ENCODE measurements at places on chromosomes 6 and 20.

DNA sequence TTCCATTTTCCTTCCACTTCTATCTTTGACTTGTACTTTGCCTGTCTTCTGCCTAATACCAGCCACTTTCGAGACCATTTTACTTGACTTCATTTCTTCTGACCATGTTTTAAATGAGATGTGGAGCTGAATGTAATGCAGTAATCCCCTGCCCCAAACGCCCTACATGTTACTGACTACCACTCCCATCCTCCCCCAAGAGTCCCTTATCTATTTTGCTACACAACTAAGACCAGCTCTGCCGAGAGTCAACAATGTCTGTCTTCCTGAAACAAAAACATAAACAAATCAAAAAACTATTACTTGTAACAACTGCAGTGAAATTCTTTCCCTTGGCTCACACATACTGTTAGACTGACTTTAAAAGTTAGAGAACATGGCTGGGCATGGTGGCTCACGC lies 27.1 kb upstream of the KIAA1586 start:
- no peaks in the 10 kb centered on the region for H3K36me3 ChIP-seq
- no peak for DNase-seq
- H3K27me3 ChIP-seq: no peaks in the 10 kb centered on the region
- H3K4me1 ChIP-seq: no peaks in the 10 kb centered on the region

GRCh38 chr20:46342451-46343347 lies 34.4 kb upstream of the CDH22 start:
- H3K4me3 ChIP-seq: no peak overlapping the region
- H3K27ac ChIP-seq: no peak overlapping the region
- H3K36me3 ChIP-seq: no peaks in the 10 kb centered on the region
- H3K27me3 ChIP-seq: no peaks in the 10 kb centered on the region
- no peaks in the 10 kb centered on the region for H3K4me1 ChIP-seq

DNA sequence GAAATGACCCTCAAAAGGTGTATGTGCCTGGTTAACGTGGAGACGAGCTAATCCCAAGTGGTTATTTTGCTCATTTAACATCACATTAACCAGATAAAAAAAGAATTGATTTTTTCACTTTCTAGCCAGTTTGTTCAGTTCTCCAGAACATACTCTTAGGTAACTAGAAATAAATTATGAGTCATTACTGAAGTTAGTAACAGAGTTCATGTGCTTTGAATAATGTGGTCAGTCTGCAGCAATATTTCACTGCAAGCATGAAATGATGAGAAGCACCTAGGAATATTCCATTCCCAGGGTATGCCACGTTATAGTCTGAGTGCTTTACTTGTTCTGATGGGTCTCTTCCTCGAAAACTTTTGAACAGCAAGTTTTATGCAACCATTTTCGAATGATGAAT lies 138.3 kb upstream of the INSM1 start:
- no peaks in the 10 kb centered on the region for H3K36me3 ChIP-seq
- no peak for DNase-seq
- no peak overlapping the region for H3K4me3 ChIP-seq
- H3K27ac ChIP-seq: no peak overlapping the region

GRCh38 chr6:137016356-137016755 lies 28.4 kb downstream of the IL20RA start:
- no peak for DNase-seq
- no peaks in the 10 kb centered on the region for H3K27me3 ChIP-seq
- H3K36me3 ChIP-seq: no peaks in the 10 kb centered on the region
- no peak overlapping the region for H3K4me3 ChIP-seq
- peak overlapping the region; percentile 43 for H3K27ac ChIP-seq

- peak overlapping the region; percentile 12 for H3K27ac ChIP-seq
- no peak overlapping the region for H3K4me3 ChIP-seq
- H3K4me1 ChIP-seq: peaks cover 4% of the 10 kb centered on the region
- H3K36me3 ChIP-seq: no peaks in the 10 kb centered on the region
- H3K27me3 ChIP-seq: no peaks in the 10 kb centered on the region
These were observed 171.6 kb upstream of the ID4 start for GRCh38 chr6:19665613-19665909.

- H3K27me3 ChIP-seq: no peaks in the 10 kb centered on the region
- DNase-seq: no peak
- H3K27ac ChIP-seq: no peak overlapping the region
- H3K4me1 ChIP-seq: no peaks in the 10 kb centered on the region
- no peak overlapping the region for H3K4me3 ChIP-seq
- no peaks in the 10 kb centered on the region for H3K36me3 ChIP-seq
These were observed 33.1 kb upstream of the MPC1 start for GRCh38 chr6:166415833-166416347.

GRCh38 chr6:165729307-165729936 lies 66.4 kb upstream of the PDE10A start:
- no peaks in the 10 kb centered on the region for H3K4me1 ChIP-seq
- H3K27ac ChIP-seq: no peak overlapping the region
- H3K4me3 ChIP-seq: no peak overlapping the region
- no peak for DNase-seq

GRCh38 chr20:10758446-10758845 lies 84.6 kb upstream of the JAG1 start:
- H3K4me3 ChIP-seq: no peak overlapping the region
- H3K36me3 ChIP-seq: no peaks in the 10 kb centered on the region
- DNase-seq: no peak
- H3K4me1 ChIP-seq: no peaks in the 10 kb centered on the region
- no peak overlapping the region for H3K27ac ChIP-seq

GRCh38 chr6:47335466-47335865 lies 25.8 kb upstream of the TNFRSF21 start:
- no peaks in the 10 kb centered on the region for H3K27me3 ChIP-seq
- no peaks in the 10 kb centered on the region for H3K36me3 ChIP-seq
- no peak overlapping the region for H3K4me3 ChIP-seq
- H3K27ac ChIP-seq: no peak overlapping the region

DNA sequence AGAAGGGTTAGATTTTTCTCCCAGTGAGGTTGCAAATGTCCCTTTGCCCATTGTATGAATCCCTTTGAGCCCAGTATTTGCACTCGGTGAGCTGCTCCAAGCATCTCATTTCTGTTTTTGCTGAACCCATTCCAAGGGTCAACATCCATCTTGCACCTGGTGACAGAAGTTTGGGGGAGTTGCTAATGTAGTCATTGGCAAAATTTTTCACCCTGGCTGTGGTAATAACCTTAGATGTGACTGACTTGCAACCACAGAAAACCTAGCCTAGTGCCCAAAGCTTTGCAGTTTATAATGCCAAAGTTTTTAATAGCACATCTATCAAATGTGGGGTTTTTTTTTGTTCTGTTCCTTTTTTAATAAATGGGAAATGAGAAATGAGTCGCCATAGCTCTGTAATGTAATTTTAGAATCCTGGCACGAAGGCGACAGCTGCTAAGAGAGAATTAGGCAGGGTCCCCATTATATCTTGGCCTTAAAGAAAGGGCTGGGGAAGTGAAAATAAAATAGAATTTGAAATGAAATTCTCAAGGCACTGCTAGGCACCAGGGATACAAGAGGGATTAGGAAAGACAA lies 682.8 kb downstream of the KIF16B start:
- no peak for DNase-seq
- H3K27me3 ChIP-seq: no peaks in the 10 kb centered on the region
- no peak overlapping the region for H3K27ac ChIP-seq

- no peak overlapping the region for H3K27ac ChIP-seq
- H3K27me3 ChIP-seq: no peaks in the 10 kb centered on the region
- H3K4me1 ChIP-seq: no peaks in the 10 kb centered on the region
- peak; percentile 30 for DNase-seq
- H3K36me3 ChIP-seq: no peaks in the 10 kb centered on the region
- H3K4me3 ChIP-seq: no peak overlapping the region
These were observed 4.8 kb downstream of the F13A1 start for GRCh38 chr6:6315660-6316059.

DNA sequence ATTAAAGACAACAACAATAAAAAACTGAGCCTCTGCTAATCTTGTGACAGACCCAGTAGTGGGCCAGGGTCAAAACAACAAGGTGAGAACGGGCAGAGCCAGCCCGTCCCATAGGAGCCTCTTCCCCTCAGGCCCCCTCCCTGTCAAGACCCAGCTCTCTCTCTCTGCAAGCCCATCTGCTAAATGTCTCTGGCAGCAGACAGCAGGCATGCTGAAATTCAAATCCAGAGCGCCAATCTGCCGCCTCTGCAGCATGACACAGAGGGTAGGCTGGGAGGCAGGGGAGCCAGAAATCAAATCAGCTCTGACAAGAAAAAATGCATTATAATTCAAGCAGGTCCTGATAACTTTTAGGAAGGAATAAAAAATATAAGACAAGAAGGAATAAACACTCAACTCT lies 26.3 kb downstream of the METTL24 start:
- DNase-seq: peak; percentile 48
- peaks cover 3% of the 10 kb centered on the region for H3K4me1 ChIP-seq
- no peaks in the 10 kb centered on the region for H3K27me3 ChIP-seq
- H3K27ac ChIP-seq: peak overlapping the region; percentile 91
- H3K36me3 ChIP-seq: no peaks in the 10 kb centered on the region
- no peak overlapping the region for H3K4me3 ChIP-seq

- no peaks in the 10 kb centered on the region for H3K36me3 ChIP-seq
- no peak overlapping the region for H3K27ac ChIP-seq
- H3K4me3 ChIP-seq: no peak overlapping the region
- no peaks in the 10 kb centered on the region for H3K4me1 ChIP-seq
- no peak for DNase-seq
These were observed 51.2 kb downstream of the ISM1 start for GRCh38 chr20:13271977-13272975.

- DNase-seq: no peak
- no peak overlapping the region for H3K27ac ChIP-seq
- H3K4me3 ChIP-seq: no peak overlapping the region
- H3K36me3 ChIP-seq: no peaks in the 10 kb centered on the region
These were observed 28.4 kb downstream of the CEBPB start for GRCh38 chr20:50218987-50219435.

DNA sequence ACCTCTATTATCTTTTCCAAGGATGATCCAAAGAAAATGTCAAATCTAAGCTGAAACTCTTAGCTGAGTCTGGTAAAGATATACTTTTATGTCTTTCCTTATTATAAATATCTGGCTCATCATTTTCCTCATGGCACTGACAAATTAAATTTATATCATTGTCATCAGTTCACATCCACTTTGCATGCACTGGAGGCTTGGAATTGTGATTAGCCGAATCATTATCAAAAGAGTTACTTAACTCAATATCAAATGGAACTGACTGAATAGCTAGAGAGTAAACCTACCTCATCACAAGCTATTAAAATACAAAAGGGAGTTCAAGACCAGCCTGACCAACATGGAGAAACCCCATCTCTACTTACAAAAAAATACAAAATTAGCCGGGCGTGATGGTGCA lies 713.9 kb upstream of the MARCKS start:
- H3K27me3 ChIP-seq: no peaks in the 10 kb centered on the region
- H3K36me3 ChIP-seq: no peaks in the 10 kb centered on the region
- H3K4me3 ChIP-seq: no peak overlapping the region
- H3K4me1 ChIP-seq: no peaks in the 10 kb centered on the region
- H3K27ac ChIP-seq: no peak overlapping the region
- DNase-seq: no peak

GRCh38 chr6:129748212-129748900 lies 38.4 kb upstream of the ARHGAP18 start:
- H3K4me3 ChIP-seq: no peak overlapping the region
- no peaks in the 10 kb centered on the region for H3K36me3 ChIP-seq
- peak; percentile 54 for DNase-seq
- H3K4me1 ChIP-seq: no peaks in the 10 kb centered on the region

DNA sequence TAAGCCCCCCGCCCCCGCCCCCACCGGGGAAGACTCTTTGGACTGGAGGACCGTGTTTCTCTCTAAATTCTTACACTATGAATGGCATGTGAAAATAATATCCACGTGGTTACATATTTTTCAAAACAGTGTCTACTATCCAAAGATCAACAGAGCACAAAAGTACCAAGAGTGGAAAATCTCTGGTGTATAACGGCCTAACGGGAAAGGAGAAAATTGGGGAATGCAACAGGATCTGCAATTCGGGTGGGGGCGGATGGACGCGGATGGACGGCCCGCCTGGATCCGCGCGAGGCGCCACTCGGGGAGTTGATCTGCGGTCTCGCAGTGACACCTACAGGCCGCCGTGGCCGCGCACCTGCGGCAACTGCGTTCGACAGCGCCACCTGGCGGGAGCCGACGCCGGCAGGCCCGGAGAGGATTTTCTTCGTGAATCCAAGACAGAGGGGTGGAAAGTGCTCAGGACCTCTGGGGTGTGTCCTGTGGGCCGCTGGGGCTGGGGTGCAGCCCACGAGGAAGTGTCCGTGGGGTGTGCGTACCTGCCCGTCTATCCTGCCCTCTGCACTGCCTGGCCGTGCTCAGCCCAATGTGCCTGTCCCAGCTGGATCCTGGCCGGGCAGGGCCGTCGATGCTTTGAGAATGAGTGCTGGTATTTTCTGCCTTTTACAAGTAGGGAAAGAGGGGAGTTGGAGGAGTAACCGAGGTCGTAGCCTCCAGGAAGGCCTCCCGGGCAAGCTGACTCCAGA lies 18.6 kb downstream of the ANKRD60 start:
- peak; percentile 85 for DNase-seq
- no peak overlapping the region for H3K4me3 ChIP-seq
- H3K27ac ChIP-seq: no peak overlapping the region
- H3K36me3 ChIP-seq: no peaks in the 10 kb centered on the region
- H3K4me1 ChIP-seq: no peaks in the 10 kb centered on the region

GRCh38 chr20:43302936-43303335 lies 113.2 kb upstream of the PTPRT start:
- H3K36me3 ChIP-seq: no peaks in the 10 kb centered on the region
- H3K4me3 ChIP-seq: no peak overlapping the region
- no peaks in the 10 kb centered on the region for H3K27me3 ChIP-seq
- H3K4me1 ChIP-seq: no peaks in the 10 kb centered on the region
- no peak for DNase-seq

All from uterus (tissue), 4 donors.